T-helper 17 cell (primary cell): ENCODE measurements at places on chromosomes 16 and 17.
A peak's percentile ranks its signal among the peaks of the same experiment; 100 is the strongest.

GRCh38 chr16:14560523-14560922 is 69.5 kb downstream of the PARN start:
- no peak for DNase-seq

- DNase-seq, result no peak
Observed at GRCh38 chr16:57600952-57601580, 27.4 kb upstream of the ADGRG1 start.

GRCh38 chr17:37672548-37673078 is 29.4 kb upstream of the DDX52 start:
- DNase-seq, result no peak

DNA sequence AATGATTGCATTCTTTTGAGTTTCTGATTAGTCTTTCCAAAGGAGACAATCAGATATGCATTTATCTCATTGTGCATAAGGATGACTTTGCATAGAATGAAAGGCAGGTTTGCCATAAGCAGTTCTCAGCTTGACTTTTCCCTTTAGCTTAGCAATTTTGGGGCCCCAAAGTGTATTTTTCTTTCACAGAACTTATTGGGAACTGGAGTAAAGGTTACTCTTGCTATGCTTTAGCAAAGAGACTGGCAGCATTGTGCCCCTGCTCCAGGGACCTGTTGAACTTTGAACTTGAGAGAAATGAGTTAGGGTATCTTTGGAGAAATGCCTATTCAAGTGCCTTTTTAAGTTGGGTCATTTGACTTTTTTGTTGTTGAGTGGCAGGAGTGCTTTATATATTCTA is 17.0 kb downstream of the TAT start:
- no peak for DNase-seq

GRCh38 chr17:31926100-31926729 is 10.6 kb upstream of the SUZ12 start:
- DNase-seq, result no peak

GRCh38 chr17:32794533-32795246 is 82.2 kb downstream of the MYO1D start:
- no peak for DNase-seq

DNA sequence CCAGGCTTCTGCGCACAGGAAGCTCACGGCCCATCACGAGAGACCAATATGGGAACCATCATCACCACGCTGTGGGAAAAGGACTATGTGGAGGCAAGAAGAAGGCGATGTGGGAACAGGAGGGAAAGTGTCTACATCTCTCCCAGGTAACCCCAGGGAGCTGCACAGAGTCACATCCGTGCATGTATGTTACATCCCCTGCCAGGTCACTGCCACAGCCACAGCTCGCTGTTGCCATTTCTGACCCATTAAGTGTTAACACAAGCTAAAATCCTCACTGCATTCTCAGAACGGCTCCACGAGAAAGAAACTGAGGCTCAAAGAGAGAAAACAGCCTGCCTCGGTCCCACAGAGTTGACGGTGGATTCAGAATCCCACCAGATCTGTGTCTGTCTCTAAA is 319.1 kb downstream of the FOXL1 start:
- no peak for DNase-seq

GRCh38 chr17:44831371-44831770 is 1.3 kb upstream of the GJC1 start:
- no peak for DNase-seq

GRCh38 chr16:1681032-1681431 is 3.0 kb downstream of the JPT2 start:
- no peak for DNase-seq

- DNase-seq, result no peak
Observed at GRCh38 chr16:89491238-89491869, 993 bp upstream of the ANKRD11 start.

DNA sequence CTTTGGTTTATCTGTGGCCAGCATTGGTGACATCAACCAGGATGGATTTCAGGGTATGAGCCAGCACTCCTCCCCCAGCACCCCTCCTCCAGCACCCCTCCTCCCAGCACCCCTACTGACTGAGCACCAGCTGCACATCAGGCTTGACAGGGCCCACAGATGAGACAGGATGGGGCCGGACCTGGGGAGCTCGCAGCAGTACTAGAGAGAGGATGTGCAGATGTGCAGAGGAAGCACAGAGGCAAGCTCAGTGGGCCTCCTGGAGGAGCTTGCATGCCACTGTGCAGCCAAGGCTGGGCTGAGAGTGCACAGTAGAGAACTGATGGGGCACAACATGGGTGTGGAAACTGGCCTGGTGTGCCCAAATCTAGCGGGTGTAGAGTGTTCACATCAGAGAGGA is 16.2 kb downstream of the ITGA3 start:
- DNase-seq, result no peak

DNA sequence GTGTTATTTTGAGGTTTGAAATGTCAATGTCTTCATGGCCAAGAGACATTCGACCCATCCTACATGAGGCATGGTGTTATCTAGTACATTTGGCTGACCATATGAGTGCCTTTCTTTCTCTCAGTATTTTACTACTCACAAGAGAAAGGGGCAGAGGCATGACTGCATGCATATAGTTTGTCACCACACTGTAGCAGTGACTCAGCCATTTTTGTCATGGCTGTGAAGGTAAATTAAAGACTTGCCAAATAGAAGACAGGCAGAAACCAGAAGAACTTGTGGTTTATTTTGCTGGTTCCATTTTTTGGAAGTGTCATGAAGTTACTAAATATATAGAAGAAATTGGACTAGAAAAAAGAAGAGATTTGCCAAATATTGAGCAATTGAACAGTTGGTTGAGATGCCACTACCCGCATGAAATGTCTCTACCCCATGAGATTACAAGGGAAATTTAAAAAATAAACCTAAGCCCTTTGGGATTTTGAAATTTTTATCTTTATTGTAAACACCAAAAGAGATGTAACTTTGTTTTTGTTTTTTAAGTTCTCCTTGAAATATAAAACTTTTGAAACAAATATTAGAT is 170.3 kb downstream of the CHD9 start:
- DNase-seq, result no peak

DNA sequence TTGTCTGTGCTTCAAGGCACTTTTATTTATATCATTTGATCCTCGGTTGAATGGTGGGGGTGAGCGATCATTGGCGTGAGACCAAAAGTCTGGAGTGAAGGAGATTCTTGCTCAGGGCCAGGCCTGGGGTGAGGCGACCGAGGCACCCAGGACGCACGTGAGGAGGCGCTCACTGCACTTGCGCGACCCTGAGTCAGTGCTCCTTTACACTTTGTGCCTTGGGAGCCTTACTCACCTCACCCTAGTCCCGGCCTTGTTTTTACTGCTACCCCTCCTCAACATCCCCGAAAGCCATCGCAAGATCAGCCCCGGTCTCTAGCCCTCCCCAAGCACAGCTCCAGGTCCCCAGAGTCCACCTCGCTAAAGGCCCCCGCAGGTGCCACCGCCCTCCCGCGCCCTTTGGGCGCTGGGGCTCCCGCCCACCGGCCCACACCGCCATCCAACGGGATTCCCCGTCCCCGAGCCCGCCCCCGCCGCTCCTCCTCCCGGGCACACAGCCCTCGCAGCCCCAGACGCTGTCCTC is 496 bp downstream of the EZH1 start:
- peak; percentile 68 for DNase-seq

- no peak for DNase-seq
Observed at GRCh38 chr17:42403150-42403549, 14.9 kb upstream of the STAT3 start.

GRCh38 chr17:78962345-78962983 is 17.3 kb downstream of the LGALS3BP start:
- DNase-seq, result no peak

DNA sequence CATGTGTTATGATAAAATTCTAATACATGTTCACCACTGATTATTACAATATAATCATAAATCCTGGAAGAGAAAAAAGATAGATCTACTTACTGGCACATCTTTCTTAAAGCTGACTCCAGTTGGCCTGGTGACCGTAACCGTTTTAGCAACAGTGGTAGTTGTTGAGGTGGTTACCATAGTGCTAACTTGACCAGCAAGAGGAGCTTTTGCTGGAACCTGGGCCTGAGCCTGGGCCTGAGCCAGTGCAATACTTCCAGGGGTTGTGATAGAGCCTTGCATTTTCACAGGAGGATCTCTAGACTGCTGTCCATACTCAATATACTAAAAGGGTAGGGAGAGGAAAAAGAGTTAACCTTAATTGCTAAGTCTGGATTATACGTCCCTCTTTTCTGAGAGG is 36.2 kb downstream of the SETD6 start:
- DNase-seq, result no peak

DNA sequence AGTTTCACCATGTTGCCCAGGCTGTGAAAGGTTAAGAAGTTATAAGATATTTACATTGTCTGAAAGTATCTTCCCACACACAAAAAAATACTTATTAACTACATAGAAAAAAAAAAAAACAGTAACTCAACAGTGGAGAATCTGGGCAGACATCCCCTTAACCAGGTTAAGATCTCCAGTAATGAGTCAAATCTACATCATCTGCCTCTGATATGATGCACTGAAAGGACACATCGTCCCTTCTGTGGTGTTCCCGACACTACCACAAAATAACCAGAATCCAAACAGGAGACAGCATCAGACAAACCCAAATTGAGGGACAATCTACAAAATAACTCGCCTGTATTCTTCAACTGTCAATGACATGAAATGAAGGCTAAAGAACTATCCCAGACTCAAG is 40.0 kb downstream of the CMTM4 start:
- no peak for DNase-seq

- no peak for DNase-seq
Observed at GRCh38 chr17:4049546-4049945, 85.3 kb upstream of the ATP2A3 start.

DNA sequence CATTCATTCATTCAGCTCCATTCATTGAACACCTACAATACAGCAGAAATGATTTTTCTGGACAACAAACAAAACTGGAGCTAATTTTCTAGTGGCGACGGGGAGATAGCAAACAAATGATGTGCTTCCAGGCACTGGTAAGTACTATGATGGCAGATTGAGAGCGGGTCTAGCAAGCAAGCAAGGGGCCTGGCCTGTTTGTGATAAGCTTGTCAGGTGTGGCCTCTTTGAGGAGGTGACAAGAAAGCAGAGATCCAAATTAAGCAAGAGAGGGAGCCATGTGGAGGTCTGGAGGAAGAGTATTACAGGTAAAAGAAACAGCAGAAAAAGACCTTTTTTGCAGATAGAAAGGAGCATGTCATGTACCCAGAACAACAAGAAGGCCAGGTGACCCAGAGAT is 216.1 kb upstream of the CPHXL start:
- no peak for DNase-seq

GRCh38 chr17:4577386-4577993 is 6.8 kb upstream of the SMTNL2 start:
- no peak for DNase-seq

- no peak for DNase-seq
Observed at GRCh38 chr17:2214047-2214928, 89.3 kb downstream of the SMG6 start.

DNA sequence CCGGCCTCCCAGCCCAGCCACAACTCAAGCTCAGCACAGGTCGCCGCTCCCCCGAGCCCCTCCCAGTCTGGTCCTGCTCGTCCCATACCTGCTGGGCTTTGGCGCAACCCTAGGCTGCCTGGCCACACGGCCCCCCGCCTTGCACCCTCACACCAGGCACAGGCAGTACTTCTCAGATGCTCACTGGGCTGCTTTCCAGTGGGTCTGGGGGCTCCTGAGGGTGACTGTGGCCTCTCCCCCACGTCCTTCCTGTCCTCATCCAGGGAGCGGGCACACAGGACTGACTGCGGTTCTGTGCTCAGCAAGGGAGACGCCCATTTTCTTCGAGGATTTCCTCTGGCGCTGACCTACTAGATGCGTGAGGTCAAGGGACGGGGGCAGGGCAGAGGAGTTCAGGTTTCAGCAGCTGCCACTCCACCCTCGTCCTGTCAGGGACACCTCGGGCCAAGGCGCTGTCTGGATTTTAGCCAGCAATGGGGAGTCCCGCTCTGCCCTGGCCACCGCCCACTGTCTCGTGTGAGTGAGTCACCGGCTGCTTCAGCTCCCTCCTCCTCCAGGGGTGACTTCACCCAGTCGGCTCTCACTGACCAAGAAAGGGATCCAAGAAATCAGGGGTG is 115.8 kb downstream of the NPIPB11 start:
- DNase-seq, result peak; percentile 43

GRCh38 chr17:44997733-44998520 is 29.8 kb upstream of the C1QL1 start:
- DNase-seq, result no peak

GRCh38 chr17:62966426-62967204 is 580 bp downstream of the TANC2 start:
- no peak for DNase-seq

DNA sequence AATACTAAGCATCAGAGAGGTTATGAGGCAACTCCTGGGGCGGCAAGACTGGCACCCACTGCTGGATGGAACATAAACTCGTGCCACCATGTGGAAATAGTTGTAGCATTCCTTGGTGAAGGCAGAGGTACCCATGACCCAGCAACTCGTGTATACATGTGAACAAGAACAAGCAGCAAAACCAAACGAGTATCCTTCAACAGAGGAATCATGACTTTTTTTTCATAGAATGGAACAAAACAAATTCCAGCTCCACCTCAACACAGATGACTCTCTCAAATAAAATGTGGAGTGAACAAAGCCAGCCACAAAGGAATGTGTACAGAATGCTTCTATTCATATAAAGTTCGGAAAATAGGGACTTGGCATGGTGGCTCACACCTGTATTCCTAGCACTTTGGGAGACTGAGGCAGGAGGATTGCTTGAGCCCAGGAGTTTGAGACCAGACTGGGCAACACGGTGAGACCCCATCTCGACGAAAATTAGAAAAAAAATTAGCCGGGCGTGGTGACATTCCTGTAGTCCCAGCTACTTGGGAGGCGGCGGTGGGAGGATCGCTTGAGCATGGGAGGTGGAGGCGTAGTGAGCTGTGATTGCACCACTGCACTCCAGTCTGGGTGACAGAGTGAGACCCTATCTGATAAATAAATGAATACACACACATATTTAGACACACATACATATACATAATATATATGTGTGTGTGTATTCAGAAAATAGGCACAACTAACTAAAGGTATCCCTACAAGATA is 35.3 kb downstream of the B9D1 start:
- no peak for DNase-seq

GRCh38 chr16:17301184-17301583 is 169.6 kb downstream of the XYLT1 start:
- DNase-seq, result no peak

DNA sequence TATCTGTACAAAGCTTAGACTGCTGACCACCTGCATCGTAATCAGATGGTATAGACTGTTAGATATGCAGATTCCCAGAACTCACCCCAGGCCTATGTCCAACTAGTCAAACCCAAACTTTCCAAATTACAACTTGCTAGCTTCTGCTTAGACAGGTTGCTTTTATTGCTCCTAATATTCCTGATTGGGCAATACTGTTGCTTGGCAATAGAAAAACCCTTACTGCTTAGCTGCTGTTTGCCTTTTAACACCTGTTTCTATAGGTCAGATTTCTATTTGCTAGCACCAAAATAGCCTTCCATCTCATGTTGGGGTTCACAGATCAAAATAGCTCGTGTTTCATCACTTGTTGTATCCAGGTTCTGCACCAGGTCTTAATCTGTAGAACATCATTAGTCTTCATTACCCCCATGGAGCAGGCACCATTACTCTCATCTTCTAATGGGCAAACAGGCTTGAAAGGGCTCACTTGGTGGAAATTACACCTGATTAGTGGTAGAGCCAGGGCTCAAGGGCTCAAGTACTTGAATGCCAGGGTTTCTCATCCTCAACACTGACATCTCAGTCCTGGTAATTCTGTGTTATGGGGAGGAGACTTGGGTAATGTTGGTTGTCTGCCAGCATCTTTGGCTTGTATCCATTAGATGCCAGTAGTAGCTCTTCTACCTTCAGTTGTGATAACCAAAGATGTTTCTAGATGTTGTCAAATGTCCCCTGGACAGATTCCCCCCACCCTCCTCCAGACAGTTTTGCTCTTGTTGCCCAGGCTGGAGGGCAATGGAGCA is 2.7 kb downstream of the ZP2 start:
- DNase-seq, result no peak
